ENCODE measurements at places on chromosomes 5 and 9. TPM values are rescaled to one million over a fixed set of nuclear protein-coding genes. Genes with fewer than 3 reads are reported as not detected.

CCNH gene
- 112 TPM for total RNA-seq

PCDHA8 gene
- 0.49 TPM for total RNA-seq

PCDHA7 gene
- total RNA-seq = 0.49 TPM

PCDHGA9 gene
- 8.8 TPM for total RNA-seq

TRPM6 gene
- total RNA-seq = 9.1 TPM

KIF2A gene
- 30.2 TPM for total RNA-seq

MZB1 gene
- total RNA-seq = not detected

MOB3B gene
- 11.0 TPM for total RNA-seq

CFAP77 gene
- total RNA-seq = not detected

PCDHA1 gene
- not detected for total RNA-seq

ZNF608 gene
- 20.6 TPM for total RNA-seq

MEF2C gene
- 22.3 TPM for total RNA-seq

TAF7 gene
- total RNA-seq = 53.8 TPM

GLDC gene
- 0.49 TPM for total RNA-seq

SLC36A1 gene
- 10.8 TPM for total RNA-seq

SHOC1 gene
- 0.25 TPM for total RNA-seq

TMEM215 gene
- total RNA-seq = not detected

TAS2R1 gene
- not detected for total RNA-seq

EXOSC3 gene
- total RNA-seq = 77.8 TPM

ROPN1L gene
- 4.2 TPM for total RNA-seq

TXNDC8 gene
- not detected for total RNA-seq

WDR31 gene
- total RNA-seq = 2.0 TPM
